ENCODE measurements at places on chromosomes 11 and 22.

DNA sequence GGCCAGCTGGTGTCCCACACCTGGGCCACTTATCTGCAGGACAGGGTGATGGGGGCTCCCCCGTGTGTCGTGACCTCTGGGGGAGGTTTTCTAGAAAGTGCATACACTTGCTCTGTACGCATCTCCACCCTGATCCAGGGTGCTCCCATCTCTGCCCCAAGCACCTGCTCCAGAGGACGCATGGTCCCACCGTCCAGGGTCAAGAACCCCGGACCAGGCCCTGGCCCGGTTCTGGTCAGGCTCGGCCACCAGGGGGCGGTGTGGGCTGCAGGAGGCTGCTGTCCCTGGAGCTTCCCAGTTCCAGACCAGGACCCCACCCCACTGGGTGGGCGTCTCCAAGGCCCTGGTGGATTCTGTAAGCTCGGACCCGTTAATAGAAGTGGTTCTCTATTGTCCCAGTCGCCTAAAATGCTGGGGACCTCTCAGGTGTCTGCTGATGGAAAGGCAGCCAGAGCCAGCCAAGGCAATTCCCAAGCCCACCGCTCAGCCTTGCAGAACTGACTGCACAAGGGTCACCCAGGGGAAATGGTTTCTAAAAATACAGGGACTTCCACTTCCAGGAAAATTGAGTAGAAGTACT lies 34.7 kb upstream of the SEPTIN5 start:
- no peak for DNase-seq

DNA sequence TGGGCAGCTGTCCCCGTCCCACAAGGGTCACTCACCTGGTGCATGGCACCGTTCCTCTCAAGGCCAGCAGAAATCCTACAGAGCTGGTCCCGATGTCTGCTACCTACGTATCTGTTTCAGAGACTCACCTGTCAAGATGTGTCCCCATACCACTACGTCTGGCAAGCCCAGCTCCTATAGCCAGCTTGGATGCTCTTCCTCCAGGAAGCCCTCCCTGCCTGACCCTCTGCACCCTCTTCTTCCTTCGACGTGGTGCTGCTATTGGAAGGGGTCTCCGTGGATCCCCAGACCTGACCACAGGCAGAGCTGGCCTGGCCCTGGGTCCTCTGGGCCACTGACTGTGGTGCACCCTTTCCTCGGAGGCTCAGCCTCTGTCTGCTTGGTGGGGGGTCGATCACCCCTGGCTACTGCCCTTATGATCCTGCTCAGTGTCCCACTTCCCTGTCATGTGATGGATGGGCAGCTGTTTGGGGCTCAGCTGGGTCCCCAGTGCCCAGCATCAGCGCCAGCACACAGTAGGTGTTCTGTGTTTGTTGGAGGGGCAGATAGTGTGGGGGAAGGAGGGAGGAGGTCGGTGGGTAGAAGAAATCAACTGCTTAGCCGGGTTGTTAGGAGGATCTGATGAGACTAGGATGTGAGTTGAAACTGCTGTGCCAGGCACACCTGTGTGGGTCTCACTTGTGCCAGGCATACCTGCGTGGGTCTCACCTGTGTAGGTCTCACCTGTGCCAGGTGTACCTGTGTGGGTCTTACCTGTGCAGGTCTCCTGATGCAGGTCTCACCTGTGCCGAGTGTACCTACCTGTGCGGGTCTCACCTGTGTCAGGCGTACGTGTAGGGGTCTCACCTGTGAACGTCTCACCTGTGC lies 21.7 kb upstream of the ARHGAP8 start:
- DNase-seq = no peak

GRCh38 chr11:79579063-79579462 lies 138.2 kb upstream of the TENM4 start:
- DNase-seq = no peak

DNA sequence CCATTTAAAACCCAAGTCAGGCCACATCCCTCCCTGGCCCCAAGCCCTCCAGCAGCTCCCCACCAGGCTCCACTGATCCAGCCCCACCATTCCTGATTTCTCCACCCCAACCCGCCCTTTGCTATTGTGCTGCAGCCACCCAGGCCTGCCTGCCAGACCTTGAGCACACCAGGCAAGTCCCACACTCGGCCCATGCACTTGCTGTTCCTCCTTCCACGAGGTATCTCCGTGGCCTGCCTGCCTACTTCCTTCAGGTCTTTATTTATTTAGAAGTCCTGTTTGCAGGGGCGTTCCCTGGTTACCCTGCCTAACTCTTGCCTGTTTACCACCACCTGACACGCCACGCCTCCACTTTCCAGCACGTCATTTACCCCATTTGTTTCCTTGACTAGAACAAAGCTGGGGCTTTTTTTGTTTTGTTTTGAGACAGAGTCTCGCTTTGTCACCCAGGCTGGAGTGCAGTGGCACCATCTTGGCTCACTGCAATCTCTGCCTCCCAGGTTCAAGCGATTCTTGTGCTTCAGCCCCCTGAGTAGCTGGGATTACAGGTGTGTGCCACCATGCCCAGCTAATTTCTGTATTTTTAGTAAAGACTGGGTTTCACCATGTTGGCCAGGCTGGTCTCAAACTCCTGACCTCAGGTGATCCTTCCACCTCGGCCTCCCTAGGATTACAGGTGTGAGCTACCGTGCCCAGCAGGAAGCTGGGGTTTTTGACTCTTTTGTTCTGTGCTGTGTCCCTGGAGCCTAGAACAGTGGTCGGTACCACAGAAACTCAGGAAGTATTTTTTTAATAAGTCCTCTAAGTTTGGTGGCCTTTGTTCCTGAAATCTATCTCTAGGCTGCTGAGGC lies 6.7 kb downstream of the CENPM start:
- DNase-seq = no peak

DNA sequence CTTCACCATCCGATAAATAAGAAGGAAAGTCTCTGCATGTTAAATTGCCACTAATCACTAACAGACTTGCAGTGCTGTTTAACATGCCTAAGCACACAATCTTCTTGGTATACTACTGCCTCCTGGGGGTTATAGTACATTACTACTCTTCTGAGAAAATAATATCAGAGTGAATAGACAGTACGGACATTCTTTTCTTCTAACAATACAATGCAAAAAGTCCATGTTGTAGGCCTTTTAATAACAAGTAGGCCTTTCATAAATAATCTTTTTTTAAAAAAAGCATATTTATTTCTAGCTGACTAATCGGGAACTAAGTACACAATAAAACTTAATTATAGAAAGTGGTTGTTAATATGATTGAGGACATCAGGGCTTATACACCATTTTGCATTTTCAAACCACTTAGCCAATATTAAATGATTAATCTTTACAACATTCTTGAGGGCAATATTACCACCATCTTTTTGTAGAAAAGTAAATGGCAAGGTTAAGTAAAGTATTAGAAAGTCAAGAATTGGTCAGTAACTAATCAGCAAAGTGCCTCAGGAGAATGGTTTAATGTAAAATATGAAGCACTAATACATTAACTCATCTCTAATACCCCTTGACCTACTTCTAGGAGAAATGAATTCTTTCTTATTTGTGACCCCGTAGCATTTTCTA lies 84.7 kb downstream of the TTC28 start:
- DNase-seq = no peak
